HL-60 (cell line): ENCODE measurements at places on chromosomes 16 and 17.

GRCh38 chr16:72179204-72179970, 7.4 kb upstream of the PMFBP1 start:
- DNase-seq = no peak

GRCh38 chr16:74721716-74722115, 21.1 kb upstream of the MLKL start:
- DNase-seq = peak; percentile 16

- no peak for DNase-seq
These were observed 14.3 kb downstream of the SNX29 start for GRCh38 chr16:11990702-11991390.

DNA sequence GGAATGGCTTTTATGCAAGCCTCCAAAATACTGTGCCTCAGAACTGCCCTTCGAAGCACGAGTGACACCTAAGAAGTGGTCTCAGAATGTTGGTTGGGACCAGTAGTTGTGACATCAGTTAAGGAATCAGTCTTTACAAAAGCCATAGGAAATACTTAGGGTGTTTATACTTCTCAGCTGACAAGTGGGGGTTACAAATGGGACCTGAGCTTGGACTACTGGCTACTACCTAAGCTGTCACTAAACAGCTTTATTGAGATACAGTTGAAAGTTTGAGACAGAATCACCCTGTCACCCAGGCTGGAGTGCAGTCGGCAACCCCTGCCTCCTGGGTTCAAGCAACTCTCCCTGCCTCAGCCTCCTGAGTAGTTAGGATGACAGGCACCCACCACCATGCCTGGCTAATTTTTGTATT, 5.0 kb downstream of the RPL19 start:
- DNase-seq = no peak

GRCh38 chr16:89019511-89019910, 42.5 kb upstream of the CBFA2T3 start:
- DNase-seq = no peak

DNA sequence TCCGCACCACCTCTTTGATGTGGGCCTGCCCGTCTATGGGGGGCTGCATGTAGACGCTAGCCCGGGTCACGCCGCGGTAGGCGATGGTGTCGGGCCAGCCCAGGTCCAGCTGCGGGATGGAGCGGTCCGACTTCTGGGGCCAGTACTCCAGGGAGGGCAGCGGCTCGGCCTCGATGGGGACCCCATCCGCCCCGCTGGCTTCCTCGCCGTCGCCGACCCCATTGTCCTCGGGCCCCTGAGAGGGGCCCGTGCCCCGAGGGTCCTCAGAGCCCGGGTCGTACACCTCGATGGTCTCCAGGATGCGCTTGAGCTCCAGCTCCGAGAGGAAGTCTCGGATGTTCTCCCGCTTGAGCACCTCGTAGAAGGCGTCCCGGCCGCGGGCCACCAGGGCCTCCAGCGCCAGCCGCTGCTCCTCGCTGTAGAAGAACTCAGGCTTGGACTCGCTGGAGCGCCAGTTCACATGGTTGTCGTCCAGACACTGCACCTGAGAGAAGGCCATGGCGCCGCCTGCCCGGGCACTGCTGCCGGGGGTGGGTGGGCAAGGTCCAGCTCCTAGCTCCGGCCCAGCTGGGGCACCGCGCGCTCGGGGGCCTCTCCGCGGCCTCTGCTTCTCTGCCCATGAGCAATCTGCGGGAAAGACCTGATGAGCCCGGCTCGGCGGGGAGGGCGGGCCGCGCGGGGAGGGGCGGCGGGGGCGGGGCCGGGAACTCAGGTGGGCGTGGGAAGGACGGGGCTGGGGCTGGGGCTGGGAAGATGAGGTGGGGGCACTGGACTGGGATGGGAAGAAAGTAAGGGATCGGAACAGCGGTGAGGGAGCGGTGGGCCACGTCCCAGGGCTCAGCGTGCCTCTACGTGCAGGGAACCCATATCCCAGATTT, 782 bp downstream of the FAM83G start:
- no peak for DNase-seq

DNA sequence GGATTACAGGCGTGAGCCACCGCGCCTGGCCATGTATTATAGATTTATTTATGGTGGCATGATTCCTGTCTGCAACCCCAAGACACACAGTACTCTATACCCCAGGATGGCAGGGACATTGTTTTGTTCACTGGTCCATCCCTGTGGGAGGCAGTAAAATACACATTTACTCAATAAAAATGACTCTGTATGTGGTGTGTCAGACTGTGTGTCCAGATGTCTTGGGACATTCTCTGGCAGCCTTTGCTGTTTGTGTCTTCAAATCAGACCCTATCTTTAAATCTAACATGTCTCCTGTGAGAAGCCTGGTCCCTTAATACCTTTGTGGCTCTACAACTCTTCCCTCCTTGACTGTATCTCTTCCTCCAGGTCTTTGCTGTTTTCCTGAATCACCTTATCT, 1.7 kb upstream of the COASY start:
- no peak for DNase-seq

GRCh38 chr16:7722761-7723160, 390.1 kb downstream of the RBFOX1 start:
- no peak for DNase-seq

GRCh38 chr17:7348478-7349242, 3.3 kb upstream of the KCTD11 start:
- no peak for DNase-seq

GRCh38 chr17:19707728-19708221, 8.6 kb downstream of the SLC47A2 start:
- no peak for DNase-seq

- no peak for DNase-seq
These were observed at the start of gene KCNJ12 for GRCh38 chr17:21376081-21376758. Gene KCNJ12 (plus strand): TSS chr17:21376357. CDS start chr17:21415343, 38,986 bp downstream.

DNA sequence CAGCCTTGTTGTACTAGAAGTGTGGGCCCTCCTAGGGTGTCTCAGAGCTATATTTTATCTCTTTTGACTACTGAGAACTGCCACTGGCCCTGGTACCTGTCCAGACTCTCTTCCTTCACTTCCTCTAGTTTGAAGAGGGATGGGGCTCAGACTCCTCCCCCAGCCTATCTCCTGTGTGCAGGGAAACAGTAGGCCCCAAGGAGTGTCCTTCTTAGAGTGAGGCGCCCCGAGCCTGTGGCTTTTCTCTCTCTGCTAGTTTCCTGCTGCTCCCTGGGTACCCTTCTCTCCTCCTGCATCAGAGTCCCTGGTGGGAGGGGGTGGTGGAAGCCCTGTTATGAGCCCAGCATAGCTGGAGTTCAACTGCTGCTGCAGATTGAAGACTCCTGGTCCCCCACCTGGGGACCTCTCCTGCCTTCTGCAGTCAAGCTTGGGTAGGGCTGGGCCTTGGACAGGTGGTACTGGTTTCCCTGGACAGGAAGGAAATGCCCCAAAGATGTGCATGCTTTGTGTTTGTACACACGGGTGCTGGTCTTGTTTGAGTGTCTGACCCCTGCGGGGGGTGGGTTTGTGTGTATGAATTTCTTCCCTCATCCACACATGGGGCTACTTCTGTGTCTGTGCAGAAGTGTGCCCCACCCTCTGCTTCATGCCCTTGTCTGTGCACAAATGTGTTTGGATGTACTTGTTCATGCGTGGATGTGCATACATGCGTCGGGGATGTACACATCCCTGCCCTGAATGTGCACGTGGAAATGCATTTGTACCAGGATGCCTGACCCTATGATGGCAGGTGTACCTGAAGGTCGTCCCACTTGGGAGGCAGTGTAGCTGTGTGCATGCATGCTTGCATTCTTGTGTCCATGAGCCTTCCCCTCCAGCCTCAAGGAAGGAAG, 6.9 kb downstream of the RARA start:
- peak; percentile 67 for DNase-seq

DNA sequence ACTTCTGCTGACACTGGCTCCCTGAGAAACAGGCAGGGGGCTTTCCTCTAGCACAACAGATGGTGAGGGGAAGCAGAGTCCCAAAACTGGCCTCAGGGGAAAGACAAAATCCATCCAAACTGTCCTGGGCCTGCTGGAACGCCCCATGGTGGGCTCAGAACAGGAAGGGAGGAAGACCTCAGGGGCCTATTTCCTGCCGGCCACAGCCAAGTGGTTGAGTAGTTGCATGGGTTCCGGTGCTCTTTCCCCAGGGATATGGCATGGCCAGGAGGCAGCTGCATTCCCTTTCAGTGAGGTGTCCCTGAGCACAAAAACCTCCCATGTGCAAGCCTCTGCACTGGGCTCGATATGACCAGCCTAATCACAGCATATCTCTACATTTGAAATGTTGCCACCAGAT, 303.0 kb upstream of the IRX5 start:
- no peak for DNase-seq

DNA sequence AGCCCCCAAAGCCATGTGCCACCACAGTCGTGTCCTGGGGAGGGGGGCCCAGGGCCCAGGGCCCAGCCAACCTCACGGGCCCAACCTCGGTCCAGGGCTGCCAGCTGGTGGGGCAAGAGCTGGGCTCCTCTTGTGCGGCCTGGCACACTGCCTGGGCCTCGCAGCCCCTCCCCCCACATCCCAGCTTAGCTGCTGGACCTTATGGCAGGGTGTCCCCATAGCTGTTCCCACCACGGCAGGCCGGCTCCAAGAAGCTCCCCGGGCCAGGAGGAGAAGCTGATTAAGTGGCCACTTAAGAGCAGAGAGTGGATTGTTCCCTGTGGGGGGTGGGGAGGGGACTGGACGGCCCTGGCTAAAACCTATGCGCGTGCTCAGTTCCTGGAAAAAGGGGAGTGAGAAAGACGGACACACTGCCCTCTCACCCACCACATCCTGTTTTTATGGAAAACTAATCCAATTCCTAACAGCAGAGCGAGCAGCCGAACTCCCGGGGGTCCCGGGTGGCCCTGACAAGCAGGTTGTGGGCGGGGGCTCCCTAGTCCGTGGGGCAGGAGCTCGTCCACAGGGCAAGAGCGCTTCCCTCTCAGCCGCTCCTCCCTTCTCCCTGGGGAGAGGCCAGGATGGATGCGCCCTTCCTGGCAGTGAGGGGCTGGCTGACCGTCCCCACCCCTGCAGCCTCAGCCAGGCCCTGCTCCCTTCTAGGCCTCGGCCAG, 16.8 kb downstream of the PIEZO1 start:
- DNase-seq = no peak

GRCh38 chr16:11379420-11379819, 34.2 kb downstream of the RMI2 start:
- DNase-seq = peak; percentile 21

DNA sequence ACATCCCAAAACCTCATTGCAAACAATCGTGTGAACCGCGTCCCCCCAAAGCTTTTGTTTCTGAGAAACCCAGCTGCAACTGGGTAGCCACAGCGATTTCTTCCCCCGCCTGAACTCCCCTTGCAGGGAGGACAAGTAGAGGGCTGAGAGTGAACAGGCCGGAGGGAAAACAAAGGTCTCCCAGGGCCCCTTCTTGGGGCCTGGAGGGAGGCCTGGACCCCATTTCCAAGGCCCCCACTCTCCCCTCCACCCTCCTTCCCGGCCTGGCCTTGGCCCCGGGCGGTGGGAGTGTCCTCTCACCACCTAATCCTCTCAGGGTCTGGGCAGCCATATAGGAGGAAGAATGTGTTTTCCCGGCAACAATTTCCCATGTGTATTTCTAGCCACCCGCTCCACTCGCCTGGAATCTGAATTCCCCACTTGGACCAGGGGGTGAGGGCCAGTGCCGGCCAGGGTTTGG, 2.6 kb downstream of the GLIS2 start:
- no peak for DNase-seq

DNA sequence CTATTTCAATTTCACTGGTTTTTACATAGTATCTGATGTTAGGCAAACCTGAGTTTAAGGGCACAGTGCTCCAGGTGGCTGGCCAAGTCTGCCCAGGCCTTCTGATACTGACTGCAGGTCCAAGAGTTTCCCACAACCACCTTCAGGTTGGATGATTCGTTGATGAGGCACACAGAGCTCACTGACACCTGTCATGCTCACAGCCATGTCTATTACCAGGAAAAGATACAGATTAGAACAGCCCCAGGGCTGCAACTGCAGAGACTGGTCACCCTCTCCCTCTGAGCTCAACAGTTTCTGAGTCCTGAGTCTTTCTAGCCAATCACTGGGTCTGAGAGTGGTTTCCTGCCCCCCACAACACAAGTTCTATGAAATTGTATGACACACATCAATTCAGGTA, 37.2 kb downstream of the MEAK7 start:
- no peak for DNase-seq

- DNase-seq = no peak
These were observed 2.9 kb downstream of the CFAP97D1 start for GRCh38 chr17:43782913-43783680.

DNA sequence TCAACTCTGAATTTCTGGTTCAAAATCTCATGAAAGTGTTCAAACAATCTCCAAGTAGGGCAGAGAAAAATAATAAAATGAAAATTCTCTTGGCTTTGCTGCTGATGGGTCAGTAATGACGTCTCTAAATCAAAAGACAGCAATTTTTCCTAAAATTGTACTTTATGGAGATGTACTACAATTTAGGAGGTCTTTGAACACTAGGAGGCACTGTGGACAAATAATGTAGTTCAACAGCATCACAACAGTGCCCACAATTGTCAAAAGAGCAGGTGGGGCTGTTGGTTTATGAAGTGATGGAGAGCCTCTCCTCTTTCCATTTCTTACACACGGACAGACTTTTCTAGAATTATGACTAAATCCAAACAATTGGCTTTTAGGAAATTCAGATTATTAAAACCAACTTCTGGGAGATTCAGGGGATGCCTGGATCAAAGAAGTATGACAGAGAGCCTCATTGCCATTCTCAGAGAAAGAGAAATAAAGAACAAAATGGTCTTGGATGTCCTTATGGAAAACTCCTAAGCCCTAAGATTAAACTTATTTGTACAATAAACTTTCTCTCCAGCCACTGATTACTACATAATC, 23.8 kb downstream of the EZH1 start:
- DNase-seq = peak; percentile 52

- no peak for DNase-seq
These were observed 8.3 kb upstream of the NLRC5 start for GRCh38 chr16:56980792-56981724.

GRCh38 chr16:29148867-29149272, 164.0 kb downstream of the LAT start:
- DNase-seq = peak; percentile 66

GRCh38 chr16:56911771-56912571, 20.0 kb upstream of the HERPUD1 start:
- peak; percentile 47 for DNase-seq

DNA sequence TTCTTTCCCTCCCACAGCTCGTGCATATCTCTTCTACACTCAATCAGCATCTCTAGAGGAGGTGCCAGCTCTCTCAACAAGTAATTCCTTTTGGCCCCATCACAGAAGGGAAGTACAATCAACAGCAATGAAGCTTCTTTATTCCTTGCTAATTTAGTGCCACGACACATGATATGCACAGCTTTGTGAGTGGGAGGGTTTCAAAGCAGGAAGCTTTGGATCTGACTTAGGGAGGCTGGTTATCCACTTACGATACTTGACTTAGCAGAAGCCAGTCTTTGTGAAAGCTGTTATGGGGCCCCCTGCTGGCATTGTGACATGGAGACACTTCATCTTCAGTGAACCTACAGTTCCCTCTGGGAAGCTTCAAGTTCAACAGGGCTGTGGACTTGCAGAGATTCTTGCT, 81.0 kb downstream of the TMEM100 start:
- peak; percentile 36 for DNase-seq

- DNase-seq = no peak
These were observed 58.0 kb downstream of the ASIC2 start for GRCh38 chr17:33234930-33235685.

GRCh38 chr16:54649876-54650275, 280.8 kb upstream of the IRX5 start:
- no peak for DNase-seq

- no peak for DNase-seq
These were observed 13.5 kb upstream of the C16orf95 start for GRCh38 chr16:87330646-87331045.
